ENCODE measurements at places on chromosomes 2 and 18.

- no peak for DNase-seq
- no peaks in the 10 kb centered on the region for H3K27me3 ChIP-seq
- no peaks in the 10 kb centered on the region for H3K4me1 ChIP-seq
- H3K4me3 ChIP-seq, result no peak overlapping the region
- no peak overlapping the region for H3K27ac ChIP-seq
- peaks cover 93% of the 10 kb centered on the region for H3K36me3 ChIP-seq
Observed at GRCh38 chr2:70161069-70161534, 29.7 kb downstream of the C2orf42 start.

- no peaks in the 10 kb centered on the region for H3K27me3 ChIP-seq
- H3K27ac ChIP-seq, result no peak overlapping the region
- H3K4me1 ChIP-seq, result no peaks in the 10 kb centered on the region
- no peaks in the 10 kb centered on the region for H3K36me3 ChIP-seq
- no peak overlapping the region for H3K4me3 ChIP-seq
- DNase-seq, result peak; percentile 10
Observed at GRCh38 chr2:140248623-140249022, 1468.4 kb upstream of the NXPH2 start.

GRCh38 chr2:62928015-62928414 is 122.6 kb upstream of the OTX1 start:
- no peaks in the 10 kb centered on the region for H3K4me1 ChIP-seq
- no peak overlapping the region for H3K4me3 ChIP-seq
- no peak for DNase-seq

- H3K36me3 ChIP-seq, result peaks cover 80% of the 10 kb centered on the region
- H3K27me3 ChIP-seq, result no peaks in the 10 kb centered on the region
- no peak overlapping the region for H3K27ac ChIP-seq
- H3K4me3 ChIP-seq, result no peak overlapping the region
- no peak for DNase-seq
Observed at GRCh38 chr2:47015206-47015605, 99.6 kb upstream of the MCFD2 start.

DNA sequence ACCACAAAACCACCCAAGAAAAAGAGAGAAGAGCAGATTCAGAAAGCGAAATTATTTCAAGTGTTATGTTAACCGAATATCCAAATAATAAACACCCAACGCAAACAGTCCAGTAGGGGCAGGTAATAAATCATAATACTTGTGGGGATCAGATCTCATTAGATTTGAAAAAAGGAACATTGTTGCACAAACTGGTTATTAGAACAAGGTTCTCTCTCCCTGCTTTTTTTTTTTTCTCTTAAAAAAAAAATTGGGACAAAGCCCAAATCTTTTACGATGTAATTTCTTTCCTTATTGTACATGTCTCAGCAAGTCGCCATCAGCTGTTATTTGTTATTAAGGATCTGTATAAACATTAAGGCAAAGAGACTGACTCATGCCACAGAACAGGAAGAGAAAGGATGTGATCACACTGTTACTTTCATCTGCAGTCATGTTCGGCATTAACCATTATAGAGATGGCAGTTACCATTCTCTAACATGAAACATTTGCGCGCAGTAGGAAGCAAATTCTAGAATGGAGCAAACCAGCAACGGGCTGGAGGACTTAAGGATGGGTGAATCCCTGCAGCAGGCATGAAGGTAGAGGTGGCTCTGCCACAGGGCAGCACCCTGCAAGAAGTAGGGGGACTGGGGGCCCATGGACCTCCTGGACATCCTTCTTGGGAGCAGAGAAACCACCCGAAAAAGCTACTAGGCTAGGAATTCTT is 42.0 kb downstream of the EPHA4 start:
- H3K4me1 ChIP-seq, result peaks cover 22% of the 10 kb centered on the region
- no peaks in the 10 kb centered on the region for H3K36me3 ChIP-seq
- no peak overlapping the region for H3K4me3 ChIP-seq
- no peak overlapping the region for H3K27ac ChIP-seq
- no peak for DNase-seq

DNA sequence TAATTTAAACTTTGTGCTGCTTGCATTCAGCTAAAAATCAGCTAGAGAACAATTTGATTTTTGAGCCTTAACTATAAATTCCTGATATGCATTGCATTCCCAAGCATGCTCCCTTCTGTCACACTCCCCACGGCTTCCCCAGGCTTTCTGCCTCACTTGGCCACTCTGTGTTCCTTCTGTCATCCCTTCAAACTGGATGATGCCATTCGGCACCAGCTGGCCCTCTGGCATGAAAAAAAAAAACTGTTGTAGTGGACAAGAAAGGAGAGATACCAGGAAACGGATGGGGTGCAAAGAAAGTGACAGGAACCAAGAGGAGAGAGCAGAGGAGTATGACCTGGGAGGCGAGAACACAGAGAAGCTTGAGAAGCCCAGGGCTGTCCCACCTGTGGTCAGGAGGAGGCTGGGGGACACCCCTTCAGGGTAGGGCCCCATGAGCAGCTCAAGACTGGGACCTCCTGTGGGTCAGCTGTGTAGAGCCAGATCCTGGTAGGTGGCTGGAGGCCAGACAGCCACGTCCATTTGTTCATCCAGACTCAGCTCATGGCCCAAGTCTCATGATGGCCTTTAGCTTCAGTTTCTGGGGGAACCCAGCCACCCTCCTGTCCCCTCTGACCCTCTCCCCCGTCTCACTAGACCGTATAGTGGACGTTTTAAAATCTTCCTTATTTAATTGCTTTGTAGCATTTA is 211.8 kb downstream of the GBX2 start:
- no peak for DNase-seq
- no peak overlapping the region for H3K4me3 ChIP-seq
- H3K4me1 ChIP-seq, result no peaks in the 10 kb centered on the region

GRCh38 chr18:69267895-69268294 is 132.8 kb upstream of the DOK6 start:
- no peak overlapping the region for H3K4me3 ChIP-seq
- H3K27ac ChIP-seq, result no peak overlapping the region
- no peaks in the 10 kb centered on the region for H3K4me1 ChIP-seq
- DNase-seq, result no peak
- no peaks in the 10 kb centered on the region for H3K36me3 ChIP-seq
- no peaks in the 10 kb centered on the region for H3K27me3 ChIP-seq

DNA sequence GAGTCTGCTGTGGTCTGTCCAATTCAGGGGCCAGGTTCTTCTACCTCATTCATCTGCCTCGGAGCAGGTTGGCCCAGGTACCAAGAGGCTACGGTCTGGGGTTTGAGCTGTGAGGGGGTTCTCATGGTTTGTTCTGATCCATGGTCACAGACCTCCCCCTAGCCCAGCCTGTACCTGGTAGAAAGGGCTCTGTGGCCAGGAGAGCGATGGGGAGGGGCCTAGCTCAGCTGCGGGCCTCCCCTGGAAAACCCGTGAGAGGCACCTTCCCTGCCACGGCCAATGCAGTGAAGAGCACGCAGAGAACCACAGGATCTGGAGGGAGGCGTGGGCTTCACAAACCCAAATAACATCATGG is 19.6 kb upstream of the ALLC start:
- H3K4me1 ChIP-seq, result no peaks in the 10 kb centered on the region
- no peaks in the 10 kb centered on the region for H3K27me3 ChIP-seq
- peak; percentile 37 for DNase-seq
- H3K27ac ChIP-seq, result no peak overlapping the region

DNA sequence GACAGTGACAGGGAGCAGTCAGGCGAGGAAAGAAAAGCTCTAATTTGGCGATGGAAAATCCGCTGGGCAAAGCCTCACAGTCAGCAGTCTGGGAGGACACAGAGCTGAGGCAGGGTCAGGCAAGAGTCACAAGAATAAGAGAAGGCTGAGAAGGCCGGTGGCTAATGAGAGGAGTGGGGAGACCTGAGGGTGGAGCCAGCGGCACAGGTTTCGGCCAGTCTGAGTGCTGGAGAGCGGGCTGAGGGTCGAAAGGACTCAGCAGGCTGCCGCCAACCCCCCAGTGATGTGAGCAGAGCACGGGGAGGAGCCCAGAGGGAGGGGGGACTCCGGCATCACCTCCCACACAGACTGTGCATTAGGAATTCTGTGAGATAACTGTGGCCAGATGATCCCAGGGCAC is 500.6 kb upstream of the MYT1L start:
- H3K4me3 ChIP-seq, result no peak overlapping the region
- no peaks in the 10 kb centered on the region for H3K27me3 ChIP-seq
- H3K4me1 ChIP-seq, result no peaks in the 10 kb centered on the region
- no peak overlapping the region for H3K27ac ChIP-seq

DNA sequence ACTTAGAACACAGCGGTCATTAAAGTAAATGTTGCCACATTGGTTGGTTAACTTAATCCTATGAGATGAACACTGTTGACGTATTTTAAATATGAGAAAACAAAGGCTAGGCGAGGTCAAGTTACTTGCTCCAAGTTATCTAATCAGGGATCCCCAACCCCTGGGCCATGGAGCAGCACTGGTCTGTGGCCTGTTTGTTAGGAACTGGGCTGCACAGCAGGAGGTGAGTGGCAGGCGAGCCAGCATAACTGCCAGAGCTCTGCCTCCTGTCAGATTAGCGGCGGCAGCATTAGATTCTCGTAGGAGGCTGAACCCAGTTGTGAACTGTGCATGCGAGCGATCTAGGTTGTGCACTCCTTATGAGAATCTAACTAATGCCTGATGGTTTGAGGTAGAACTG is 878.9 kb downstream of the CPS1 start:
- DNase-seq, result no peak
- H3K27ac ChIP-seq, result no peak overlapping the region

DNA sequence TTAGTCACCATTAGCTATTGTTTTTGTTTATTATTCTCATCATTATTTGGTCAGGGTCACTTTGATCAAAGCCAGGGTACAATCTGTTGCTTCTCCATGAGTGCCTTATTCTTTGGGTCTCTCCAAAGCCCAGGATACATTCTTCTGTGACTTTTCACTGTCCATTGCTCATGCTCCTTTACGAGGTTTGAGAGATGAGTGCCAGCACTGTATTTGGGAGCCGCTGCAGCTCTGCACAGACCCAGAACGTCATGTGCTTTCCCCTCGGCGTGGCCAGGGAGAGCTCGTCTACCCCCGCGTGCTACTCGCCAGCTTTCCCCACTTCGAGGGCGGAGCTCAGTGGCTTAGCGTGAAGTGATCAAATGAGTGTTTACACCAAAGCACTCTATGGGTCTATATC is 123.7 kb downstream of the COL6A3 start:
- peaks cover 28% of the 10 kb centered on the region for H3K4me1 ChIP-seq
- no peak overlapping the region for H3K4me3 ChIP-seq
- H3K27ac ChIP-seq, result peak overlapping the region; percentile 80
- H3K27me3 ChIP-seq, result peaks cover 47% of the 10 kb centered on the region
- DNase-seq, result peak; percentile 72
- H3K36me3 ChIP-seq, result no peaks in the 10 kb centered on the region

DNA sequence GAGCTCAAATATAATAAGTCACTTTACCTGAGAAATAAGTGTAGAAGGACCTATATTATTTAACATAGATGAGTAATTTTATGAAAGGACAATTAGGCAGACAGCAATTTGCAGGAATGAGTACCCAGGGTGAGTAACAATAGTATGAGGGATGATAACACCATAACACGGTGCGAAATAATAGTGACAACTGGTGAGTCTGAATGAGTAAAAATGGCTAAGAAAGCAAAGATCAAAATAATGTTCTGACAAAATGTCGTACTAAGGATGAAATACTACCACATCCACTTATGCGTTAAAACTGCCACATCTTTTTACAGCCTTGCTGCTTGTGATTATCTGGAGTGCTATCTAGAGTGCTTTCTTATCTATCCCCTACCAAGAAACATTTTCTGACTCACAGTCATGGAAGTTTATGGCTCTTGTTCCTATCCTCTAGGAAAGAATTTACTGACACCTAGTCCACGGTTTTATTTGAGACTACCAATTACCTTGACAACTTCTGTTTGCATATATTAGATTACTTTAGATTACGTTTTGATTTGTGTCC is 929.7 kb downstream of the LRP1B start:
- DNase-seq, result no peak
- no peaks in the 10 kb centered on the region for H3K36me3 ChIP-seq
- no peaks in the 10 kb centered on the region for H3K4me1 ChIP-seq
- no peaks in the 10 kb centered on the region for H3K27me3 ChIP-seq
- no peak overlapping the region for H3K4me3 ChIP-seq
- H3K27ac ChIP-seq, result no peak overlapping the region

Data from left lung (tissue), 14 donors.